RPMI8226 (cell line): ENCODE measurements at places on chromosomes 12 and 14.
A peak's percentile ranks its signal among the peaks of the same experiment; 100 is the strongest.

- no peak for DNase-seq
Observed at GRCh38 chr12:95553197-95553943, 2.1 kb upstream of the USP44 start.

GRCh38 chr14:22226381-22226780, 362.6 kb downstream of the DAD1 start:
- no peak for DNase-seq

- no peak for DNase-seq
Observed at GRCh38 chr14:45946251-45946650, 693.2 kb upstream of the MIS18BP1 start.

DNA sequence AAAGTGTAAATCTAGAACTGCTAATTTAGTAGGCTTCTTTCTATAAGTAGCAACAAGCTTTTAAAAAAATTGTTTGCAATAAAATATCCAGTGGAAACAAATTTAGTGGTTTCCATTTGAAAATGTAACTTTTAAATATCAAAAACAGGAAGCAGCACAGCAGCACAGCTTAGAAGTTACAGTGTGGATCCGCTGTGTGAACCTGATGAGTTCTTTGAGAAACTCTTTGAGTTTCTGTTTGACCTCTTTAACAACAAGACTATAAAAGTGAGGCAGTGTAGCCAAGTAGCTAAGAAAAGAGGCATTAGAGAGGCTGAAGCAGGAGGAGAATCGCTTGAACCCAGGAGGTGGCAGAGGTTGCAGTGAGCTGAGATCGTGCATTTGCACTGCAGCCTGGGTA, 178.3 kb downstream of the NAV3 start:
- DNase-seq, result no peak

GRCh38 chr14:101333335-101334280, 227.7 kb upstream of the DIO3 start:
- no peak for DNase-seq

- DNase-seq, result no peak
Observed at GRCh38 chr14:60700598-60700997, 23.6 kb downstream of the SIX4 start.

DNA sequence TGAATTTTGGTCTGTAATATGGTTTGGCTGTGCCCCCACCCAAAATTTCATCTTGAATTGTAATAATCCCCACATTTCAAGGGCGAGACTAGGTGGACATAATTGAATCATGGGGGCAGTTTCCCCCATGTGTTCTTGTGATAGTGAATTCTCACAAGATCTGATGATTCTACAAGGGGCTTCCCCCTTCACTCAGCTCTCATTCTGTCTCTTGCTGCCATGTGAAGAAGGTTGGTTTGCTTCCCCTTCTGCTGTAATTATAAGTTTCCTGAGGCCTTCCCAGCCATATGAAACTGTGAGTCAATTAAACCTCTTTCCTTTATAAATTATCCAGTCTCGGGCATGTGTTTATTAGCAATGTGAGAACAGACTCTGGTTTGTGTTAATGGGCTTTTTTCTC, 5.9 kb downstream of the LRRC9 start:
- no peak for DNase-seq

- no peak for DNase-seq
Observed at GRCh38 chr14:105388110-105388951, 10.0 kb upstream of the TEX22 start.

DNA sequence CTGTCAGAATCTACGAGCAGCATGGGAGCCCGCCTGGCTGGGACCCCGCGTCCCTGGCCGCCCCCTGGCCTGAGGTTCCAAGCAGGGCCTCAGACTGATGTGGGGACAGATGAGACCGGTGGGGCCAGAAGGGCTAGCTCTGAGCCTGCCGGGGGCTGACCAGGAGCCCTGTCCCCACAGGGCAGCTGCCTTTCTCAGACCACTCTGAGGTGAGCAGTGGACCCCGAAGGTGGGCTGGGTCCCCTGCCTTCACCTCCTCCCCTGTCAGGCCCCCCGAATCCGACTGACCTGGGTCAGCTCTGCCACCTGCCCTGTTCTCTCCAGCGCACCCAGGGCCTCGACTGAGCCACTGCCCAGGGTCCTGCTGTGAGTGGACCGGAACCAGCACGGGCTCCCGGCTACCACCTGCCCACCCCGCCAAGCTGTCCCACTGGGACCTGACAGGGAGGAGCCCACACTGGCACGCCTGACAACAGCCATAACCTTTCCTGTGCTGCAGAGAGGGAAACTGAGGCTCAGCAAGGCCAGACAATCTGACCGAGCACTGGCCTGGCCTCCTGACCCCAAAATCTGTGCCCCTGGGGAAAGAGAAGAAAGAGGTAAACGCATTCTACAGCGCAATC, 29.7 kb upstream of the TMEM179 start:
- DNase-seq, result no peak

DNA sequence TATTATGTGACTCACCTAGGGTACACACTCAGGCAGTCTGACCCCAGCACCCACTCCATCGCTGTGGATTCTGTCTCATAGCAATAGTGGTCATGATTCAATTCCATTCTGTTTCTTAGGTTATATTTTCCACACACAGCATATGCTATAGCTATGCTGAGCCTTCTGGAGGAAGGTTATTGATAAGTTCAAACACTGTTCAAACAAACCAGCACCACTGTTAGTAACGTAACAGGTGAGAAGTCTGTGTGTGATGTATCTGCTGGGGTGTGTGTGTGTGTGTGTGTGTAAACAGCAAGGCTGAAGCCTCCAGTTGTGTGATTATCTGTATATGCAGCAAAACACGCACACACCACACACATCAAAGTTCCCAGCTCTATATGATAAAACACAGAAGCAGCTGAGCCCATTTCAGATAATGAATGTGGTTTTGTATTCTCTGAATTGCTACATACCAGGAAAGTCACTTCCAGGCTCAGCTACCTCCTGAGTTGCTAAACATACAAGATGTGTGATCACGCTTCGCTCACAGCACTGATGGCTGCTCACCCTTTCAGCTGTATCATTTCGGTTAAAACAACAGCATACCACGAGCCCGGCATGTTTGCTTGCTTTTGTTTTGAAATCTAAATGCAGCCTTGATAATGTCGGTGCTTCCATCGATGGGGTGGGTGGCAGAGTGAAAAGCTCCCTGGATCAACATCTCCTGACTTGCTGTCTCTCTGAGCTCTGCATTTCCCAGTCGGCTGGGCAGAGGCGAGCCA, 6.8 kb upstream of the SYNE3 start:
- DNase-seq, result no peak

GRCh38 chr12:125284945-125285685, 219.9 kb downstream of the AACS start:
- DNase-seq, result peak; percentile 5

DNA sequence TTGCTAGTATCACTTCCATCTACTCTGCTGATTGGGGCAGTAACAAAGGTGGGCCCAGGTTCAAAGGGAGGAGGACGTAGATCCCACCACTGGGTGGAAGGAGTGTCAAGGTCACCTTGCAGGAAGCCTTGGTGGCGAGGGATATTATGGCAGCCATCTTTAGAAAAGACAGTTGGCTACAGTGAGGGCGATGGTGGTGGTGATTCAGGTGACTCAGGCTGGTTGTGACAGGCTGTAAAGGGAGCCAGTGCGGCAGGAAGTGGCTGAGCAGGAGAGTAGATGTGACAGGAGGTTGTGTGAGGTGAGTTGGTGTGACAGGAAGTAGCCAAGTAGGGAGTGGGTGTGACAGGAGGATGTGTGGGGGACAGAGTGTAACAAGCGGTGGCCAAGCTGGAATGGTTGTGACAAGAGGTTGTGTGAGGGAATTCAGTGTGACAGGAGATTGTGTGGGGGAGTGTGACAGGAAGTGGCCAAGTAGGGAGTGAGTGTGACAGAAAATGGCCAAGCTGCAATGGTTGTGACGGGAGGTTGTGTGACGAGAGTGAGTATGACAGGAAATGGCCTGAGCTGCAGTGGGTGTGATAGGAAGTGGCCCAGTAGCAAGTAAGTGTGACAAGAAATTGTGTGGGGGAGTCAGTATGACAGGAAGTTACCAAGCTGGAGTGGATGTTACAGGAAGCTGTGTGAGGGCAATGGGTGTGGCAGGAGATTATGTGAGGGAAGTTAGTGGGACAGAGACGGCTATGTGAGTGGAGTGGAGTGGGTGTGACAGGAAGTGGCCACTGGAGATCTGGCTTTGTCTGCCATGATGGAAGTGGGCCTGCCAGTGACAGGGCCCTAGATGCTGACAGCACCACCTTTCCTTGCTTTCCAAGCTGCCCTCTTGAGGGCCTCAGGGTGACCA, 136.5 kb upstream of the MYL2 start:
- peak; percentile 34 for DNase-seq

DNA sequence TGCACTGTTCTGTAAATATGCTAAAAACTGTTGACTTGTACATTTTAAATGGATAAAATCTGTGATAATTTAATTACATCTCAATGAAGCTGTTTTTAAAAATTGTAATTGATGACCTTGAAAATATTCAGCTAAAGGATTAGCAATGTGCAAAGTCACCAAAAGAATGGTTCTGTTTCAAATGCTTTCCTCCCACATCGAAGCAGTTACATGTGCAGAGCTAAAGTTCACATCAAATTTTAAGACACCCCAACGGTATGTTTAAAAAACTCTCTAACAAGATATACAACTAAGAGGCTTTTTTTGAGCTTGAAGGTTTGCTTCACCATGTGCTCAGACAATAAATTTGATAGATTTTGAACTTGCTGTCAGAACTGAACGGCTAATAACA, 114.6 kb upstream of the KRAS start:
- no peak for DNase-seq

- DNase-seq, result no peak
Observed at GRCh38 chr12:77725611-77726010, 105.1 kb upstream of the NAV3 start.

DNA sequence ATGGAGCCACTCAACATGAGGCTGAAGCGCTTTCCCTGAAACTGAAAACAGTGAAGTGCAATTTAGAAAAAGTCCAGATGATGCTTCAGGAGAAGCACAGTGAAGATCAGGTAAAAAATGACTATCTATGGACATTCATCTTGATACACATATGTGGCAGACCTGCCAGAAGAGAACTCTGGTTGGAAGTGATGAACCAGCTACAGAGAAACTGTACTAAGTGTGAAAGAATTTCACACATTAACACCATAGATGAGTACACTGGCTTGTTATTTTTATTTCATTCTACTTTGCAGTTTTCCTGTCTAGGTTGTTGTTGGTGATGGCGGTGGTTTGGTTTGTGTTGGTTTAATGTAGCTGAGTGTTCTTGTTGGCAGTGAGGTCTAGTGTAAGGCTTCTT, 174.7 kb downstream of the ESR2 start:
- DNase-seq, result no peak

GRCh38 chr12:77938301-77938700, 107.6 kb downstream of the NAV3 start:
- DNase-seq, result no peak

GRCh38 chr14:76985540-76986230, 42.8 kb downstream of the IRF2BPL start:
- no peak for DNase-seq

GRCh38 chr12:97404543-97404942, 58.1 kb upstream of the RMST start:
- peak; percentile 52 for DNase-seq

DNA sequence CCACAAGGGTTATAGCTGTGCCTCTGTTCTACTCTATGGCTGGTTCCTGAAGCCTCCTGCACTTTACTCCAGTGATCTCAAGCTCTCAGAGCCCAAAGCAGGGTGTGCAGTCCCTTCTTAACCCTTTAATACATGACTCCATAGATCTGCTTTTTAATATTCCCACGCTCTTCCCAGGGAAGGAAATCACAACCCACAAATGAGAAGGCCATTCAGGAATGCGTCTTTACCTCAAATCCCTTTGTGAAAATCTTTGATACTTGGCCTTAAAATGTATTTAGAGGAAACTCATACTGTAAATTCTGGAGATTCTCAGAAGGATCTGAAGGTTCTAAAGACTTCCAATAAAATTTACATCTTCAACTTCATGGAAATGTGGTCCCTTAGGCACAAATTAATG, 17.0 kb downstream of the NID2 start:
- DNase-seq, result no peak

GRCh38 chr12:110123919-110124268, 263 bp upstream of the IFT81 start:
- no peak for DNase-seq

DNA sequence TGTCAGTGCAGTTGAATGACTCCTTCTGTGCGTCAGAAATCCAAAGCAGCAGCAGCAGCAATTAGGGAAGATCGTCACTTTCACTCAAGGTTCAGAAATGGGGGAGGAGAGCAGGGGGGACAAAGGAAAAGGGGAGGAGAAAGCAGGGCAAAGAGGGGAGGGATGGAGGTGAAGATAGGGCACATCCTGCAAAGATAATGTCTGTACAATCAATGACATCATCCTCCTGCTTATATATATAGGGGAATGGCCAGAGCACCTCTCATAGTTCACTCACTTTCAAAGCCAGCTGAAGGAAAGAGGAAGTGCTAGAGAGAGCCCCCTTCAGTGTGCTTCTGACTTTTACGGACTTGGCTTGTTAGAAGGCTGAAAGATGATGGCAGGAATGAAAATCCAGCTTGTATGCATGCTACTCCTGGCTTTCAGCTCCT, at the start of gene NTS:
Gene NTS (plus strand): TSS at position 265 of the 431 bp plus-strand sequence. CDS start 109 bp downstream, at position 374.
- DNase-seq, result peak; percentile 25

DNA sequence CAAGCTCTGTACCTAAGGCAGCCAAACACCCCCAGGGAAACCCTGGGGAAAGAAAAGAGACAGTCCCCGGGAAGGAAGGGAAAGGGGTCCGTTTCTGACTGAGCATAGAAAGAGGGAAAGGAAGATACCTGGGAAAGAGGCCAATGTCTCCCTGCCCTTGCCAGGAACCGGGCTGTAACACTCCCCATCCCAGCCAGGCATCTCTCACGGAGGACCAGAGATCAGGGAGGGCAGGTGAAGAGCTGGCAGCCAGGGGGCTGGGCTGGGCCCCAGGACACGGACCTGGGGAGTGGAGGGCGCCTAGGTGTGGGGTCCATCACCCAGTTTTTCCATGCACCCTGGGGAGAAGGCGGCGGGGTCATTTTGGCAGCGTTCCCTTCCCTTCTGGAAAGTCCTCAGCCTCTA, 18.9 kb upstream of the PLEKHH1 start:
- DNase-seq, result no peak

GRCh38 chr14:104794099-104794498, 1.4 kb downstream of the AKT1 start:
- DNase-seq, result no peak

DNA sequence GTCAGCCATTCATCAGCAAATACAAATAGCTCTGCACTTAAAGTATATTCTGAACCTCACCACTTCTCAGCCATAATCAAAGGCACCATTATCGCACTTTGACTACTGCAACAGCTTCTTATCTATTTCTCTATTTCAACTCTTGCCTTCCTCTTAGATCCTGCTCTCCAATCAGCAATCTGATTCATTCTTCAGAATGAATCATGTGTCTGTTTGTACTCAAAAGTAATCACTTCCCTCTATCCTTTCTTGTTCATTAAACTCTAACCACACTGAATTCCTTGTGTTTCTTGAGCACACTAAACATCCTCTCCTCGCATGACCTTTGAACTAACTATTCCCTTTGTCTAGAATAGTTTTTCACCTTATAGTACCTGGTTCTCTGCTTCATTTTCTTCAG, 12.8 kb upstream of the OR4E1 start:
- no peak for DNase-seq

DNA sequence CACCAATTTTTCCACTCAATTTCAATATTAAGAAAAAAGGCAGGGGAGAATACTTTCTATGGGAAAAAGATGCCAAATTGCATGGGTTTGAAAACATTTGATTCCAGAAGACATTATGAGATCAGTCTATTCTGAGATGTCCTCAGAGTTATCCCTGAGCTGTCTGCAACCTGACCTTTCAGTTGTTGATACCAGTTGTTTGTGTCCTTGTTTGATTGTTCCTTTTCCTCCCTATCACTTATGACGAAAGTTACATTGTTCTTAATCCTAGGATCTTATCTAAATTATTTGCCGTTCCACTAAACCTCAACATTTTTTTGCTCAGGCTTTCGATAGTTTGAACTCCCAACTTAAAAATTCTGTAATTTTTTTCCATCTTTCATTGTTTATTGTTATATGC, 336.3 kb upstream of the NOVA1 start:
- DNase-seq, result no peak
